ENCODE measurements at places on chromosomes 16 and 17. TPM values are rescaled to one million over a fixed set of nuclear protein-coding genes. Genes with fewer than 3 reads are reported as not detected.

The CCL17 gene
- total RNA-seq: not detected

The PMFBP1 gene
- 0.98 TPM for total RNA-seq

The CCL7 gene
- not detected for total RNA-seq

The NETO2 gene
- total RNA-seq: 40.9 TPM

The SLC5A11 gene
- total RNA-seq: not detected

The ABCC3 gene
- total RNA-seq: 61.5 TPM

The PHB1 gene
- total RNA-seq: 195 TPM

Data from mesangial cell (primary cell).